Tibial nerve (tissue), 4 donors: ENCODE measurements at places on chromosomes 13 and 19.
A peak's percentile ranks its signal among the peaks of the same experiment; 100 is the strongest.

- DNase-seq: no peak
These were observed 94.3 kb downstream of the OXGR1 start for GRCh38 chr13:96899946-96900345.

DNA sequence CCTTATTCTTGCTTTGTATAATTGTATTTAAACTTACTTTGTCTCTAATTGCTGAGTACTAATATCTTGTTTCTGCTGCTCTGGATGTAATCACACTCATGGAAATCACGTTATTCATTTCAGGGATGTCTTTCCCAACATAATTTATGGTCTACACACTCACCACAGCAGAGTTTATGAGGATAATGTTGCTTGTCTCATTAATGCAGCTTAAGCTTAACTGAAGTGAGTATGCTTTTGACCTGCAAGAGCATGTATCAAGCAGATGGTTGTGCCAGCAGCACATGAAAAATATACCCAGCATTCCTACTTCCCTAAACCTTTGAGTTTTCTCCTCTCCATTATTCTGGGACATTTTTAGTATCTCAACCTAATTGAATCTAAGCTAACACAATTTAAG lies 1080.9 kb downstream of the SLITRK5 start:
- DNase-seq: no peak

DNA sequence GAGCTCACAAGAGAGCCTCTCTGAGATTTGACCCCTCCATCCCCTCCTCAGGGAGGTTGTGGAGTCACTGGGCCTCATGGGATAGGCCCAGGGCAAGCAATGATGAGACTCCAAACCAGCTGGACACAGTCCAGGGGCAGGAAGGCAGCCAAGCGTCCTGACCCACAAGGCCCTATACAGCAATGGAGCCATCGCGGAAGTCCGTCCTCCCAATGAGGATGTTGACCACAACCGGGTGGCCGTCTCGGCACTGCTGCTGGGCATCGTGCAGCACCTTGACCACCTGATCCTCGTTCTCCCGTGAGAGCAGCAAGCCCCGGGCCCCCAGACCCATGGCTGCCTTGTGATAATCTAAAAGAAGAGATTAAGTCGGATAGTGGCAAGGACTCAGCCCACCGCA lies 7.9 kb downstream of the SYDE1 start:
- peak; percentile 45 for DNase-seq

DNA sequence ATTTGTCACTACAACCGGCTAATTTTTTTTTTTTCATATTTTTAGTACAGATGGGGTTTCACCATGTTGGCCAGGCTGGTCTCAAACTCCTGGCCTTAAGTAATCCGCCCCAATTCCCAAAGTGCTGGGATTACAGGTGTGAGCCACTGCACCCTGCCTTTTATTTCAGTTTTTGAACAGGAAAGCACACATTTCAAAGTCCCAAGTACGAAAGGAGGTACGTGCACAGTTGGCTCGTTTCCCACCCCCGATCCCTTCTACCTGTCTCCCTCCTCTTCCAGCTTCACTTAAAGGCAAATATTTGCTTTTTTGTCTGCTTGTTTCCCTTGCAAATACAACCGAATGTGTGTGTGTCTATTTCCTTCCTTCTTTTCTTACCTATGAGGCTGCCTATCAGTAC lies 30.5 kb downstream of the ZIC5 start:
- DNase-seq: no peak

GRCh38 chr13:98741741-98742435 lies 10.6 kb downstream of the SLC15A1 start:
- DNase-seq: no peak

GRCh38 chr13:98216711-98217285 lies 39.7 kb upstream of the RNF113B start:
- no peak for DNase-seq

GRCh38 chr13:33401238-33401637 lies 115.7 kb upstream of the STARD13 start:
- no peak for DNase-seq

- DNase-seq: no peak
These were observed 35.5 kb downstream of the GPALPP1 start for GRCh38 chr13:45024847-45025246.

GRCh38 chr13:96248996-96249395 lies 159.1 kb downstream of the HS6ST3 start:
- no peak for DNase-seq

- DNase-seq: no peak
These were observed 30.7 kb downstream of the PBX4 start for GRCh38 chr19:19587771-19588170.

- DNase-seq: no peak
These were observed 4.9 kb downstream of the SSC5D start for GRCh38 chr19:55493052-55493644.

DNA sequence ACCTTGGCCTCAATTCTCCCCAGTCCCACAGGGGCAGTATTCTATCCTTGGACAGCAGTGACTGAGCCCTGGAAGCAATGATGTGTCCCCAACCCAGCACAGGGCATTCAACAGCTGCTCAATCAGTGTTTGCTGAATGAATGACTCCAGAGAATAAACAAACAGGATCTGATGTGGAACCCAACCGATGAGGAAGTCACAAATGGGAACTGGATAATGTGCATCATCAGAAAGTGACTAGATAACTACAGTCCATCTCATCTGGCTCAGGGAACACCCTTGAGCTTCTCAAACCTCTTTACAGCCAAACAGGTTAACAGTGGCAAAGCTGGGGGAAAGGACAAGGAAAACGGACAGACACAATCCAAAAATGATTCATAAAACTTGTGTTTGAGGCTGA lies 8.2 kb downstream of the SLC25A30 start:
- DNase-seq: no peak

- no peak for DNase-seq
These were observed 147.1 kb downstream of the URI1 start for GRCh38 chr19:30089086-30089665.

DNA sequence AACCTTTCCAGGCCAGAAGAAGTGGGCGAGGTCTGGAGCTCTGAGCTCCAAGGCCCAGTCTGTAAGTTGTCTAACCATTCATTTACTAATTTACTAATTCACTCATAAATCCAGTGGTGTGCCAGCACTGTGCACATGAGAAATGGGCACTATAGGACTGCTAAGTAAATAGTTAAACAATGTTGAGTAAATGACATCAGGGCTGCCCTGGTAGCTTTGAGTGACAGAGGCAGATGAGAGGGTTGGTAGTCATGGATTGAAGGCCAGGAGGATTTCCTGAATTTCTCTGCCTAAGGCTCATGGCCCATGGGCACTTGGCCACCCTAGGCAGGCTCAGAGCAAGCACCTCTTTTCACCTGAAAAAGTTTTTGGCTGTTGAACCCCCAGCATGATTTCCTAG lies 216.9 kb upstream of the RXFP2 start:
- DNase-seq: no peak

DNA sequence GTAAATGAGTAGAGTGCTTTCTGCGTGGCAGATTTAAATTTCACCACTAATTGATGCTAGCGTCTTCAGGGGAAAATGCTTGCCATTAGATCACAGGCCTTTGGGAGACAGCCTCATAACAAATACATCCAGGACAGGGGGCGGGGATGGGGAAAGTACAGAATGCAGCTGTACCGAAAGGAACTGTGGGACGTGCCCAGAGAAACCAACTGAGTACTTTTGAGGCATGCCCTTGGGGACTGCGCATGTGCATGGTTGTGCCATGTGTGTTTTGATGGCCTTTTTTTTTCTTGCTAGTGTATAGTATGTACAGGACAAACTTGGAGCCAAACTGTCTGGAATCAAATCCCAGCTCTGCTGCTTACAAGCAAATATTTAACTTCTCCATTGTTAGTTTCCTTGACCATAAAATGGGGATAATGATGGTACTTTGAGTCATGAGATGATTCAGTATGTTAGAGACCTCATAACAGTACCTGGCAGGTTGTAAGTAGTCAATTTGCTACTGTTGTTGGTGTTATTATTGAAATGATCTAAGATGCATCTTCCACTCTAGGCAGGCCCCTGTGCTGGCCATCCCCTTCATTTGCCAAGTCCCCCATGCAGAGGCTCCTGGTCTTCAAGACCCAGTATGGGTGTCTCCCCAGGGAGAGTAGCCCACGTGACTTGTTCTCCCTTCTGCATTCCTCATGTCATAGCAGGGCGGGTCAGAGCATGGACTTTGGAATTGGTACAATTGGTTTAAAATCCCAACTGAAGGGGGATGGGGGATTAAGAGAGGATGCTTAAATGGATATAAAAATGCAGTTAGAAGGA lies 68.3 kb upstream of the NPAS1 start:
- no peak for DNase-seq

- DNase-seq: no peak
These were observed 199.2 kb downstream of the TEX29 start for GRCh38 chr13:111519490-111520170.

GRCh38 chr13:19845758-19846157 lies 17.7 kb downstream of the ZMYM5 start:
- DNase-seq: no peak

DNA sequence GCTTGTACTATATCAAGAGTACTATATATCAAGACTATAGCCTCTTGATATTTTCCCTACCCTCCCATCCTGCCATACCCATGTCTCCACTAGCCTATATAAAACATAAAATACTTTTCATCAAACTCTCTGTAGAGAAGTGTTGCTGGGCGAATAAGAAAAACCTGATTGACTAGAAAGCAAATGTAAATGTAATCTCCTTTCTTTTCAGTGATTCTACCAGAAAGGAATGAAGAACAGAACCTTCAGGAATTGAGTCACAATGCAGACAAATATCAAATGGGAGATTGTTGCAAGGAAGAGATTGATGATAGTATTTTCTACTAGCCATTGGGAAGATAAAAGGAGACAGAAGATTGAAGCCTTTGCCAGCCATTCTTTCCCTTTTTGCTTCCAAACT lies 89.2 kb downstream of the KCNRG start:
- no peak for DNase-seq

GRCh38 chr13:107883561-107884175 lies 331.7 kb downstream of the LIG4 start:
- no peak for DNase-seq
